ENCODE measurements at places on chromosomes 16 and 17. TPM values are rescaled to one million over a fixed set of nuclear protein-coding genes. Genes with fewer than 3 reads are reported as not detected.

The RNU2-1 gene
- not detected for total RNA-seq

The SLC46A1 gene
- total RNA-seq = 1.6 TPM

The RNF112 gene
- not detected for total RNA-seq

The RHBDF1 gene
- 19.5 TPM for total RNA-seq

The P2RX5 gene
- 0.32 TPM for total RNA-seq

The KRTAP4-9 gene
- total RNA-seq = not detected

The EFCAB5 gene
- 0.15 TPM for total RNA-seq

The TMEM238L gene
- total RNA-seq = not detected

The SCARF1 gene
- total RNA-seq = 115 TPM

The ITGB4 gene
- 0.97 TPM for total RNA-seq

The UBE2G1 gene
- total RNA-seq = 32.5 TPM

The ZBTB4 gene
- 6.7 TPM for total RNA-seq

The LYRM9 gene
- 1.8 TPM for total RNA-seq

The FBXW10B gene
- total RNA-seq = 0.15 TPM

The TBX6 gene
- total RNA-seq = under 0.01 TPM

The ADORA2B gene
- total RNA-seq = 19.3 TPM

The DBNDD1 gene
- total RNA-seq = 10.5 TPM

The PPP1R27 gene
- not detected for total RNA-seq

The FAM83G gene
- 7.1 TPM for total RNA-seq

The KIF18B gene
- total RNA-seq = 4.3 TPM

The CX3CL1 gene
- total RNA-seq = 2.3 TPM

The CACNG5 gene
- not detected for total RNA-seq

The TRAPPC1 gene
- 35.4 TPM for total RNA-seq

The OGFOD3 gene
- 30.5 TPM for total RNA-seq

The FOXN1 gene
- not detected for total RNA-seq

The MILR1 gene
- total RNA-seq = 2.9 TPM

The PLD6 gene
- total RNA-seq = 2.9 TPM

The KRTAP2-2 gene
- total RNA-seq = not detected

The CSH1 gene
- not detected for total RNA-seq

The DNAH17 gene
- total RNA-seq = under 0.01 TPM

The CHST4 gene
- total RNA-seq = not detected

The TRPV2 gene
- total RNA-seq = 9.1 TPM

The LPO gene
- total RNA-seq = not detected

The RGS11 gene
- 0.97 TPM for total RNA-seq

The RIPOR1 gene
- total RNA-seq = 49.7 TPM

The HSD17B2 gene
- 1.9 TPM for total RNA-seq

The TNFSF13 gene
- total RNA-seq = 1.6 TPM

The B4GALNT2 gene
- total RNA-seq = not detected

The FADS6 gene
- total RNA-seq = not detected

The C16orf46 gene
- 0.32 TPM for total RNA-seq

The PIK3R6 gene
- total RNA-seq = not detected

The SPATA22 gene
- total RNA-seq = 1.3 TPM

The DCAF7 gene
- 15.3 TPM for total RNA-seq

The ATP6V0D1 gene
- 105 TPM for total RNA-seq

The MAPT gene
- total RNA-seq = under 0.01 TPM

The TM4SF5 gene
- not detected for total RNA-seq

The NACA2 gene
- not detected for total RNA-seq

The ITGAX gene
- total RNA-seq = 0.76 TPM

The MT1A gene
- total RNA-seq = not detected

The CCL8 gene
- total RNA-seq = not detected

Measured in epithelial cell of umbilical artery (primary cell).